ENCODE measurements at places on chromosomes 1 and 21. TPM values are rescaled to one million over a fixed set of nuclear protein-coding genes. Genes with fewer than 3 reads are reported as not detected.
A peak's percentile ranks its signal among the peaks of the same experiment; 100 is the strongest.

Gene MLLT11
- 16.9 TPM for total RNA-seq

Gene DDAH1
- total RNA-seq, result 26.1 TPM

Gene CADM3
- 2.9 TPM for total RNA-seq

DNA sequence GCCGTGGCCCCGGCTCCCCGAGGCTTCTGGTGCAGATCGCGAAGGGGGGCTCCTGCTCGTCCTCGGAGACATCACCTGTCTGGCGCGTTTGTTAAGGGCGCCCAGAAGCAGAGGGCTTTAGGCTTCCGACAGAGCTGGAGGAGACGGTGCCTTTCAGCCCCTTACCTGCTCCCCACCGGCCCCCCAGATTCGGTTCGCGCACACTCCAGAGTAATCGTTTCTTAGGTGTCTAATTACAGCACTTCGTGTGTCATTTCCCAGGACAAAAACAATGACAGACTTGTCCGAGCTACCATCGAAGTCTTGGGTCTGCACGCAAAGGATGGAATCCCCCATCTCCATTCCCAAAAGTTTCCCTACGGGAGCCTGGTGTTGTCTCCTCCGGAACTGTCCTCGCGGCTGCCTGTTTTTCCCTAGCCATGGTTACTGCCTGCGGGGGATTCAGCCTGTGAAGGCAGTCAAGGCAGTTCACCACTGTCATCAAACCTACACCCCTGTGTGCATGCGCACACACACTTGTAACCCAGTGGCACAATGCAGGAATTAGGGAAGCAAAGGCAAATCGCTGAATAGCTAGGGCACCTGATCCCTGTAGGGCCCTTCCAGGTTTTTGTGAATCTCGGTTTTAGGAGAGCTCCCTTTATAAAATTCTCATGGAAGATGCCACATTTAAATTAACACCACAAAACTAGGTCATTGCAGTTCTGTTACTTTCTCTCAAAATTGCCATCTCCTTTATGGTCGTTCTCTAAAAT is 738 bp upstream of the CDC42BPA start:
- H3K4me1 ChIP-seq, result peaks cover 35% of the 10 kb centered on the region
- H3K27ac ChIP-seq, result peak overlapping the region; percentile 96
- DNase-seq, result no peak
- peaks cover 8% of the 10 kb centered on the region for H3K27me3 ChIP-seq
- peak overlapping the region; percentile 85 for H3K4me3 ChIP-seq

Measured in mesothelial cell of epicardium (in vitro differentiated cells).